GM12864 (cell line): ENCODE measurements at places on chromosomes 1 and 21.

- DNase-seq = no peak
Measured at GRCh38 chr21:42711667-42712066, 58.2 kb downstream of the PDE9A start.

DNA sequence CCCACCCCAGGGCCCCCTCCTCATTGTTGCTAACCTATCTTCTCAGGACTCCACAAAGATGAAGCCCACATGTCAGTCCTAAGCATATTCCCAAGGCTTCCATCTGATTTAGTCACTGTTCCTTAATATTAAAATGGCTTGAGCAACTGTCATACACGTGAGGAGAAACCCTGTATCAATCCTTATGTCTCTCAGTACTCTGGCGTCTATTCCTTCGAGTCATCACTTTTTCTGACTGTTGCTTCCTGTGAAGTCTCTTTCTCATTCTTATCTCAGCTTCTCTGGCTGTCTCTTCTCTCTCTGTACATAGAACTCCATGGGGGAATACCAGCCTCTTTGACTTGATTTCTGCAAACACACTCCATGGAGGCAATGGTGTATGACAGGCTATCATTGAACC is 98.4 kb downstream of the C4BPA start:
- no peak for DNase-seq

DNA sequence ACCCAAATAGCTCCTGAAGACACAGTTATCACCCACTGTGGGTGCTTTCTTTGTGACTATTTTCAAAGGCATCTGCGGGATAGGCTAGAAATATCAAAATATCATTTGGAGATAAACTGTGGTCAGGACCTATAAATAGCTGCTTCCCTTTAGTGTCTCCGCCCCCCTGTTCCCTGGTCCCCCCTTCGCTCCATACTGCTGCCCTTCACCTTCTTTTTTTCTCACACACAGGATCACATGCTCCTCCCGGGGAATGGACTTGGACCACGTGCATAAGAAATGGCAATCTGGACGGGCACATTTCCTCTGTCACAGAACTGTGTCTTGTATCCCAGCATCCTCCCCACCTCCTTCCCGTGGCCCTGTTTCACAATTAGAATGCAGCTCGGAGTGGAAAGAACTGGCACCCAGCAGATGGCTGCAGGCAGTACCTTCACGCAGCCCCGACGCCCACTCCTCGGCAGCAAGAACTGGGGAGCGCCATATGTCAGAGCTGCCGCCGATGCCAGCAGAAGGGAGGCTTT is 68.8 kb upstream of the SSX2IP start:
- no peak for DNase-seq

DNA sequence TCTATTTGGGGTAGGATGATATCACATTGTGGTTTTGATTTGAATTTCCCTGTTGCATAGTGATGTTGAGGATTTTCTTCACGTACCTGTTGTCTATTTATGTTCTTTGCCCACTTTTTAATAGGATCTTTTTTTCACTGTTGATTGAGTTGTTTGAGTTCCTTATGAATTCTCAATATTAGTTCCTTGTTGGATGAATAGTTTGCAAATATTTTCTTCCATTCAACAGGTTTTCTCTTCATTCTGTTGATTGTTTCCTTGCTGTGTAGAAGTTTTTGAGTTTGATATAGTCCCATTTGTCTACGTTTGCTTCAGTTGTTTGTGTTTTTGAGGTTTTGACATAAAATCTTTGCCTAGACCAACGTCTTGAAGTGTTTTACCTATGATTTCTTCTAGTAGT is 369.5 kb upstream of the CAMK1G start:
- DNase-seq = no peak

DNA sequence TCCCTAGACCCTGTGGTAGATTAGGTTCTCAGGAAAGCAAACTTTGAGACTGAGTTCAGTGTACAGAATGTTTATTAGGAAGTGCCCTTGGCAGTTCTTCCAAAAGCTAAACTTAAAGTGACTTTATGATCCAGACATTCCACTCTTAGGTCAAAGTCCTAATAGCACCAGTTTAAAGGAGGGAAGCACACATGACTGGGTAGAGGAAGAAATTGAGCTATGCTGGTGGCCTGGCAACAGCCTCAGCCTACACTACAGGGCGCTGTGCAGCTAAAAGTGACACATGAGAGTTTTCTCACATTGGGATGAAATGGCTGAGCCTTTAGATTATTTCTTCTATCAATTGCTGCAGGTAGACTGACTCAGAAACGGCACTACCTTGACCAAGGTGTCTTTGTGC is 280.4 kb downstream of the BRINP2 start:
- no peak for DNase-seq

DNA sequence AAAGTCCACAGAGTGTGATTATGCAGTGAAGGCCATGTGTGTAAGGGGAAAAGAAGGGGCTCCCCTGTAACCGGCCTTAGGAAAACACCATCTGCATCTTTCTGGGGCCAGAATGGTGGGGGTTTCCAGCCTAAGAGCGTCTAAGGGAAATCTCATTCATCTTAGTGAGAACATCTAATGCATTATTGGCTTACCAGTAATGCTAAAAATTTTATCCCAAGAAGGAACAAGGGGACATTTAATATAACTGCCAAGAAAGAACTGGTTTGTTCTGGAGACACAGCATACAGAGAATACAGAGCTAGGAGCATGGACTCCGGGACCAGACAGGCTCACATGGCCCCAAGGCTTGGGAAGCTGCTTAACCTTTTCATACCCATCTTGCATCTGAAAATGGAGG is 58.3 kb upstream of the DSCAM start:
- DNase-seq = no peak

DNA sequence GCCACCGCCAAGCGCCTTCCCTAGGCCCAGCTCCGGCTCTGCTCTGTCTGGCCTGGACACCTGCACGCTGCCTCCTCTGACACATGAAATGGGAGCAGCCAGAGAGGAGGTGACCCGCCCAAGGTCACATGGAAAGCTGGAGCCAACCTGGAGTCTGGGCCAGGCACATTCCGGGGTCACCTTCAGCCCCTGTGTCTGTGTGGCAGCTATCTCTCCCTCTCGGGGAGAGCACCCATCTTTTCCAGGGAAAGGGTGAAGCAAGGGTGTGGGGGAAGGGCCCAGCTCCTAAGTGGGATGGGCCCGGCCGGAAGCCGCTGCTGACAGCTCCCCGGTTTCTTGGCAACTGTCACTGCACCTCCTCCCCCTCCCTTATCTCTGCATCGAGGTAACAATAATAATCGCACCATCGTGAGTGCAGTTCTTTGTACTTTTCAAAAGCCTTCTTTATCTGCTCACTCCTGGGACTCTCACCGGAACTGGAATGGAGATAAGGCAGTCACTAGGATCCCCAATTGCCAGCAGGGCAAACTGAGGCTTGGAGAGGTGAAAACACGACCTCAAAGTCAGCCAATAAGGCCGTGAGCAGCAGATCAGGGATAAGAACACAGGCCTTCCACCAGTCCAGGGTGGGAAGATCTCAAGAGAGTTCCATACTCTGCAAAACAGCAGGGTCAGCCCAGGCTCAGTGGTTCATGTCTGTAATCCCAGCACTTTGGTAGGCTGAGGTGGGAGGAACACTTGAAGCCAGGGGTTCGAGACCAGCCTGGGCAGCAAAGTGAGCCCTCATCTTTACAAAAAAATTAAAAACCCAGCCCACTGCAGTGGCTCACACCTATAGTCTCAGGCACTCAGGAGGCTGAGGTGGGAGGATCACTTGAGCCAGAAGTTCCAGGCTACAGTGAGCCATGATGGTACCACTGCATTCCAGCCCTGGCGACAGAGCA is 36.9 kb downstream of the RAP1GAP start:
- DNase-seq = no peak

DNA sequence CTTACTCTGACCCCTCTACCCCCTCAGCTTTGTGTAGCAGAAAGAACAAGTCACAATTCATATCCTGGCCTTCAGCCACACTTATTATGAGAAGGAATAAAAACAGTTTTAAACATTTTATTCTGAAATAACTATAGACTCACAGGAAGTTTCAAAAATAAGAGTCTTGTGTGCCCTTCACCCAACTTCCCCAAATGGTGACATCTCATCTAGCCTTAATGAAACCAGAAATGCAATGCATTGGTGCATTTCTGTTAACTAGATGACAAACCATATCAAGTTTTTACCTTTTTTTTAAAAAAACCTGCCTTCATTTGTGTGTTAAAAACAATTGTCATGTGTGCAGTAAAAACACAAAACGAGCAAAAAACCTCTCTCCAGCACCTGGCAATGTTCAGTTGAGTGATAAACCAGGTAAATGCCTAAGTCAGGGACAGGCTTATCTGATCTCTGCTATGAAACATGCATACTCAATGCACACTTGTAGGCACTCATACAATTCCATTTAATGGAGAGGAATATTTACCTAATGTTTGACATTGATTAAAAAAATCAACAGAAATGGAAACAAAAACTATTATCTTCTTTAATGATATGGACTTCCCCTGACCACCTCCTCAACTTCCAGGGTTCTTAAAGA is 51.5 kb downstream of the SH3BGR start:
- no peak for DNase-seq

- no peak for DNase-seq
Measured at GRCh38 chr1:50667272-50667671, 244.0 kb upstream of the DMRTA2 start.

DNA sequence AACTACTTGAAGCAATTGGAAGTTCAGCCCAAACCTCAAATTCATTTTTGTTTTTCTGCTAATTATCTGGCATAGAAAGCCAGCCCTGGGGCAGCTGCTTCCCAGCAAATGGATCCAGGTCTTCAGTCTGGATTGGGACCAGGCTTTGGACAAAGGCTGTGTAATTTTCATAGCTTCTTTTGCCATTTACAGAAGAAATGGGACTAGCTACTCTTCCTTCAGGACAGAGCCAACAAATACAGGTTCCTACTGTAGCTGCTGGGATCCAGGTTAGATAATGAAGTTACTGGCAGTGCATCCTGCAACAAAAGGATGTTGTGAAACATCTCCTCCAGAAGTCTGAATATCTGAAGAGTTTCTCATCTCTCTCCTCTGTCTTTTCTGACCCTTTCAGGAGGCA is 171.5 kb upstream of the CAMK1G start:
- DNase-seq = no peak

DNA sequence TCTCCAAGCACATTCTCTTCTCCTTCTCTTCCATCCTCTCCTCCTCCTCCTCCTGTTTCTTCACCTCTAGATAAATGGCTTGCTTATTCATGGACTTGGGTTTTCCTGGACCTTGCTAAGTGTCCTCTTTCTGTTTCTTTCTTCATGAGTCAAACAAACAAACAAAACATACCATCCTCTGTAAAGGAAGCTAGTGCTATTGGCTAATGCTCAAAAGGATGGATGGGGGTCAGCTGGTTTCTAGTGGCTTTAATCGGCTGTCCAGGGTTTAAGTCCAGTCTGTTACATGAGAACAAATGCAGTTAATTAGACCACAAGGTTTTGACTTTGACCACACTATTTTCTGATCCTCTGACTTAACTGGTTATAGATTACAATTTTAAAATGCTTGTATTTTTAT is 83.8 kb upstream of the TSPAN2 start:
- DNase-seq = no peak

DNA sequence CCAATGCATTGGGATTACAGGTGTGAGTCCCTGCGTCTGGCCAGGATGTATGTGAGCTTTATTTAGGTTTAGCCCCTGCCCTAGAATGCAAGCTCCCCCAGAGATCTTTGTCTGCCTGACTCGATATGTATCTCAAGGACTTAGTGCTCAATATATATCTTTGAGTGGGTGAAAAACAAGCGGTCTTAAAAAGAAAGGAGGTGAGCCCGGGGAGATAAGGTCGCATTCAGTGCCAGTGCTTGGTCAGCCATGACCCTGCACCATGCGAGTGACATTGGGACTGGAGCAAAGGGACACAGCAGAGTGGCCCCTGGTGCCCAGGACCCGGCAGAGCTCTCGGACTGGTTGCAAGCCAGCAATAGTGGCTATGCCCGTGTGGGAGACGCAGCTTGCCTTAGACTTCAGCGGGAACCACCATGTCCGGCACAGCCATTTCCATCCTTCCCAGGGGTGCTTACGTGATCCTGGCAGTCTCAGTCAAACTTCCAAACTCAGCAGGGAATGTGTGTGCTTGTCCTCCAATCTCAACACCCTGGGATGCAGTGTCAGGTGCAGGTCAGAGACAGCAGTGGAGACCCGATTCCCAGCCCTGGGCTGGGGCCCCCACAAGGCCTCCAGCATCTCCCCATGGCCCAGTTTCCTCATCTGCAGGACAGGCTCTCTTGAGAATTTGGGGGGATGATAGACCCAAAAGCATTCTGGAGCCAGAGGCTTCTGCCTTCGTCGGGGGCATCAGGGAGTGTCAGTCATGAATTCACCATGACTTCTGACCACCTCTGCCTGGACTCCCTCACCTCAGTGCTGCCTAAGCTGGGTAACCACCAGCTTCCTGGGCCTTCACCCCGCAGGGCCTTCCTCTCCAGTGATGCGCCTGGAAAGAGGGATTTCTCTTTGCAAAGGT is 1.8 kb downstream of the MX2 start:
- DNase-seq = no peak

DNA sequence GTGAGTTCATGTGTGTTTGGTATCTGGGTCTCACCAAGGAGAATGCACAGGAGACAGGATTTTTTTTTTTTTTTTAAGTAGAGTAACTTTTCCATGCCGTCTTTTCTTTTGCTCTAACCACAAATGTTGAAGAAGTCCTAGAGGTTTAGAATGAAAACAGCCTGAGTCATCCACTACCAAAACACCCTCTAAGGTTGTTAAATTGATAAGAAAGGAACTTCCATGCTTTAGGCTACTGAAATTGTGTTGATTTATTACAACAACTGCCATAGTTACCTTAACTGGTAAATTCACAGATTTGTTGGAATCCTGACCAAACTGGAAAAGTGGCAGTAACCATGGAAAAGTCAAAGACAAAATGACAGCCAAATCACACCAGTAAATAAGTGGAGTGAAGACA is 375.6 kb downstream of the AMY1C start:
- DNase-seq = no peak

DNA sequence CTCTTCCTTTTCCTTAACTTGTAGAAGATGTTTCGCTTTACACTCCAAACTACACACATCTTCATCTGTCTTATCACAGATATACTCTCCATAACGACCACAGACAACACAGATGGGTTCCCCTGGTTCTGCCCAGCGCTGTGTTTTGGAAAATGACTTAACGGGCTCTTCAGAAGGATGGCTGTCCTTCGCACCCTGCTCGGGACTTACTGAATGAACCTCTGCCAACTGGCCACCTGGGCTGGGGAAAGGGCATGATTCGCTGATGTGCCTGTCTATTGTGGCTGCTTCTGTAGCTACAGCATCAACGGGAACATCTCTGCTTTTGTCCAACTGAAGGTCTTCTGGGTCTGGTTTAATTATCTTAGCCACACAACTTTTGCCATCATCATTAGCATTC is 3.4 kb downstream of the DDX59 start:
- DNase-seq = no peak
